ENCODE measurements at places on chromosomes 13 and 19.
A peak's percentile ranks its signal among the peaks of the same experiment; 100 is the strongest.

GRCh38 chr13:108574856-108575255, 54.6 kb upstream of the MYO16 start:
- no peak for DNase-seq

- no peak for DNase-seq
Observed at GRCh38 chr19:40759352-40759751, 8.3 kb downstream of the SNRPA start.

- DNase-seq = no peak
Observed at GRCh38 chr19:18541258-18541991, 1.9 kb downstream of the FKBP8 start.

GRCh38 chr19:29845574-29846176, 33.9 kb downstream of the CCNE1 start:
- peak; percentile 47 for DNase-seq

DNA sequence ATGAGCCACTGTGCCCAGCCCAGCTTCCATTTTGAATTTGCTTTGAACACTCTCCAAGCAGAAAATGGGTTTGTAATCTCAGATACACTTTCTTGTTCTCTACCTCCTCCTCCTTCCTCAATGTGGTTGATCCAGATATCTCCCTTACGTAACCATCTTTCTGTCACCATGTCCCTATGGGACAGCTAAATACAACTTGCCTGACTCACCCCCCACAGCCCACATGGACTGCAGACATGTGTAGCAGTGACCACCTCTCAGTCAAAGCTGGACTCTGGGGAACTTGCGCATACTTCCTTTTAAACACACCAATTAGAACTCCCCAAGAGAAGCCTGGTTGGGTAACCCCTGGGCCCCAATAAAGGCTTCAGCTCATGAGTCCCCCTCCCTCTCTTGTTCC, 10.8 kb upstream of the ZNF799 start:
- no peak for DNase-seq

- DNase-seq = no peak
Observed at GRCh38 chr13:36769126-36769525, 49.9 kb upstream of the RFXAP start.

- no peak for DNase-seq
Observed at GRCh38 chr19:20423381-20424197, 142.0 kb downstream of the ZNF737 start.

DNA sequence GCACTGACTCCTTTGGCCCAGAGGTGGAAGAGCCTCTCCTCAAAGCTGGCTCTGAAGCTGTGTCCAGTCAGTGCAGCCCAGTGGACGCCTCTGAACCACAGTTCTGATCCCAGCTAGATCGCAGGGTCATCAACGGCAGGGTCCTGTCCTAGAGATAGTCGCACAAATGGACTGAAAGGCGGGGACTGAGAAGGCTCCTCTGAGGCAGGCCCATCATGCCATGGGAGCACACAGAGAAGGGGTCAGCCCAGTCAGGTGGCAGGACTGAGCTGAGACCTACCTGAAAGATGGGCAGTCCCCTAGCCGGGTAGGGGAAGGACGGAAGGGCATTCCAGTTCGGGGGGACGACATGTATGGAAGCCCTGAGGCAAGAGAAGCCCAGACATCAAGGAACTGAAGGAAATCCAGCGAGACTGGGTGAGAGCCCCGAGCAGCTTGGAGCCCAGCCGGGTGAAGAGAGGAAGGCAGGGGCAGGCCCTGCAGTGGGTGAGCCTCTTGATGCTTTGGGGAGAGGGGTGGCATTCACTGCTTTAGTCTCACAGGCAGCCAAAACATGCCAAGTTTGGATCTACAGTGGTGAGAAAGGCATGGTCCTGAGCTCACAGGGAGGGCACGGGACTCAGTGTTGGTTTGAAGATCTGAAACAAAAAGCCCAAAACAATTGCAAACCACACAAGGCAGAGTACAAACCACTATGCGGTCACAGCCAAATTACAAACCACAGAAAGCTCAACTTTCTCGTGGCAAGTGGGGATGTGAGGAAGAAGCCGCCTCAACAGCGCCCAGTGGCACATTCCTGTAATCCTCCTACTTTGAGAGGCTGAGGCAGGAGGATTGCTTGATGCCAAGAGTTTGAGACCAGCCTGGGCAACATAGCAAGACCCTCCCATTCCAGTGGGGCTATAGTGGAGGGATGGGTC, 10.0 kb downstream of the CALM3 start:
- no peak for DNase-seq

GRCh38 chr19:32581705-32582179, 752 bp downstream of the PDCD5 start:
- no peak for DNase-seq

GRCh38 chr13:95745289-95745688, 68.3 kb downstream of the DNAJC3 start:
- no peak for DNase-seq

GRCh38 chr19:1045247-1045603, 5.3 kb downstream of the ABCA7 start:
- DNase-seq = no peak

- no peak for DNase-seq
Observed at GRCh38 chr19:7122701-7123100, 53.2 kb downstream of the ZNF557 start.

DNA sequence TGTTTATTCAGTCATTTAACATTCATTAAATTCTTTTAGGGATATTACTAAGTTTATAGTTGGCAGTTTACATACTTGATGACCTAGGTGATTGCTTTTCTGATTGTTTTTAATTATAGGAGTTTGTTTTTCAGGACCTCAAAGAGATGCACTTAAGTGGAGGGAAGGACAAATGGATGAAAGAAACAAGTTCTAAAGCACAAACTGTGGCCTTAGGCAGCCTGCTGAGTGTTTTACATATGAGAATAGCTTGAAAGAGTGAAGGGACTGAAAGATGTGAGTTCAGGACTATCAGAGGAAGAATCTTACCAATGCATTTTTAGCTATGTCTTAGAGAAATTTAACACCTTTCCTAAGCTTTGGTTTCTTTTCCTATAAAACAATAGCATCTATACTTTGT, 402.6 kb downstream of the KLF12 start:
- DNase-seq = no peak

- no peak for DNase-seq
Observed at GRCh38 chr13:19766591-19766990, 16.2 kb downstream of the PSPC1 start.

- DNase-seq = peak; percentile 43
Observed at GRCh38 chr19:35995048-35995993, at the start of gene SDHAF1. SDHAF1 (plus strand) TSS chr19:35995188; CDS start chr19:35995275, 87 bp downstream.

GRCh38 chr19:19463348-19464117, 51.8 kb downstream of the TSSK6 start:
- no peak for DNase-seq

DNA sequence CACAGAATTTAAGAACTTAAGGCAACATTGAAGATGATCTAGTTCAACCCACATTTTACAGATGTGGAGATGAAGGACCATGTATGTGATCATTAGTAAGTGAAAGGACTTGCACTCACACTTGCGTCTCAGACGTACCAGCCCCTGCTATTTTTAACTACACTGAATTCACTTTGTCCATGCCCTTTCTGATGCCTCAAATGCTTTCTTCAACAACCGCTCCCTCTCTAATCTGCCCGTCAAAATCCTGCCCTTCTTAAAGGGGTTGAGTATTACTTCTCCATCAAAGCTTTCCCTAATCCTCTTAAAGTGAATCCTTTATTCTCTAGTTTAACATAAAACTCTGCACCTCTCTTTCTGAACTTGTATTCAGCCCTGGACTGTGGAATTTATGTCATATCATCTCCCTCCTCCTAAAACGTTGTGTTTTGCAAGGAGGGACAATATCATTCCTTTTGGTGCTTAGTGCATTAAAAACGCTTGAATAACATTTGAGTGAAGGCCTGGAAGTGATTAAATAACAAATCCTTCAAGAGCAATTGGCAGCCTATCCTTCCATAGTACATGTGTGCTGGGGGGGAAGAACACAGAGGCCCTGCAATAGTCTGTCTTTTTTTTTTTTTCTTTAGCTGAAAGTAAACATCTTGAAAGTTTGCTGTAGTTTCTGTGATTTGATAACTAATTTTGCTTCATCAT, 493.3 kb downstream of the LMO7 start:
- no peak for DNase-seq

- DNase-seq = no peak
Observed at GRCh38 chr19:29724746-29725145, 9.7 kb upstream of the C19orf12 start.

DNA sequence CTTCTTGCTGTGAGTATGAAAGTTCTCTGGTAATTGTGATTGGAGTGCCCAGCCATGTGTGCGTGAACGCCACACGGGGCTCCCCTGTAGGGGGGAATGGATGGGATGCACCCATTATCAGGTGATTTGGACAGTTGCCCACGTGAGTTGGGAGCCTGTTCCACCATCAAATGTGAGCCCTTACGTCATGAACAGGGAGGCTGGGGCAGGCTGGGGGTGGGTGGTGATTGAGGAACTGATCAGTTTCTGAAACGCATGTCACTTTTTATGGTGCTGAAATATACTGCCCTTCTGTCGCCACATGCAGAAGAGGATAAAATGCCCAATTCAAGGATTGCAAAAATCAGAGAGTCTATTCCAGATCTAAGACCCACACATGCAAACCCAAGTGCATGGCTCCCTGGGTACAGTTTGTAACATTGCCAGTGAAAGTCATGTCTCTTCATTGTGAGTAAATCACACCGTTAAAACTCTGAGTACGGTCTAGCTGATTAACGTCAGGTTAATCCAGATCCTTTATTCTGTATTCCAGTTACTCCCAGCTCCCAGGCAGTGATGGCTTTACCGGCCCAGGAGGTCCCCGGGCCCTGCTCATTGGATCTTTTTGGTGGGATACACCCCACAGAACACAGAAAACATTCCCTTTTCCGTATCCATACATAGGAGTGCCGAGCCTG, 90.2 kb downstream of the RAB20 start:
- no peak for DNase-seq

DNA sequence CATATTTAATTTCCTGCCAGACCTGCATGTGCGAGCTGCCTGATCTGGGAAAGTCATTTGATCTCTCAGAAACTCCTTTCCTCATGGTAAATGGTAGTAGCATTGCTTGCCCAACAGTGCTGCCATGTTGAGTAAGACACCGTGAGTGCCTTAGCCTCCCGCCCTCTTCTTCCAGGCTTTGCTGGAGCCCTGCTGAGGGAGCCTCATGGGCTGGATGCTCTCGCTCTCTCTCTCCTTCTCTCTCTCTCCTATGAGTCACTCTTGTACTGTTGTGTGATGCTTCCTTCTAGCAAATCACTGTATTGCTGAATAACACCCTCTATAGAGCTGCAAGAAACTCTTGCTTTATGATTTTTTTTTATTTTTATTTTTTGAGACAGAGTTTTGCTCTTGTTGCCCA, 365.5 kb downstream of the UQCRFS1 start:
- DNase-seq = no peak

GRCh38 chr13:35621989-35622388, 145.5 kb upstream of the MAB21L1 start:
- no peak for DNase-seq

GRCh38 chr13:41312176-41312500, 1.1 kb downstream of the NAA16 start:
- peak; percentile 6 for DNase-seq

DNA sequence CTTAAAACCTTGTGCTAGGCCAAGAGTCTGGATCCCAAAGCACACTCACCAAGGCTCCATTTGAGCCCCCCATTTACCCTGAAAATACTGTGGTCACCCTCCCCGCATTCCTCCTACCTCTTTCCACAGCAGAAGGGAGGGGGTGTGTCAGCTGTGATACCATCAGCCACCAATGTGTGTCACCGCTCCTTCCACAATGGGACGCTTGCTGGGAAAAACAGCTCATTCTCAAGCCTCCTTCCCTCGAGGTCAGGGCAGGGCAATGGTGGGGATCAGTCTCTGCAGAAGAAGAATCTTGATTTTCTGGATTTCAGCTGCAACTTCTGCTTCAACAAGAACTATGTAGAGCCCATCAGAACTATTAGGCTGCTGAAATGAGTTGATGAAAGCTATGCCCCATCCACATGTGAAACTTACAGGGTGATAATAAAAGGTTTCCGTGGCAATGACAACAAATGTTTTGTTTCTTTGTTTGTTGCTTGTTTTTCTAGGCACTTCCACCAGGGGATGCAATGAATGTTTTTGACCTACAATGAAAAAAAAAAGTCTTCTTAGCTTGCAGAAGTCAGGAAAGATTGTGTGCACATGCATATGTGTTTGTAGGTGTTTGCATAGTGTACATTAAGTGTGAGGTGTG, 26.4 kb upstream of the ZNF507 start:
- DNase-seq = no peak

- no peak for DNase-seq
Observed at GRCh38 chr19:2503521-2504109, 27.7 kb downstream of the GADD45B start.

- no peak for DNase-seq
Observed at GRCh38 chr13:94172416-94172815, 307.1 kb downstream of the DCT start.

DNA sequence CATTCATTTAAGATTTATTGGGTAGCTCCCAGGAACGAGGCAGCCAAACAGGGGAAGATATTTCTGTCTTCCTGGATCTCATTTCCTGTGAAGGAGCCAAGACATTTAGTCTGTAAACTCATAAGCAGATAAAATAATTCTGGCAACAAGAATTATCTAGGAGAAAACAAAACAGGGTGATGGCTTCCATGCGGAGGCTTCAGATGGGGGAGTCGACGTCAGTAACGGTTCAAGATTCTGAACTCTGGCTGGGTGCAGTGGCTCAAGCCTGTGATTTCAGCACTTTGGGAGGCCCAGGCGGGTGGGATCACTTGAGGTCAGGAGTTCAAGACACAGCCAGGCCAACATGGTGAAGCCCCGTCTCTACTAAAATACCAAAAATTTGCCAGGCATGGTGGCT, 1.3 kb downstream of the GNA15 start:
- DNase-seq = no peak

GRCh38 chr19:1295169-1296012, 9.7 kb downstream of the EFNA2 start:
- DNase-seq = no peak

DNA sequence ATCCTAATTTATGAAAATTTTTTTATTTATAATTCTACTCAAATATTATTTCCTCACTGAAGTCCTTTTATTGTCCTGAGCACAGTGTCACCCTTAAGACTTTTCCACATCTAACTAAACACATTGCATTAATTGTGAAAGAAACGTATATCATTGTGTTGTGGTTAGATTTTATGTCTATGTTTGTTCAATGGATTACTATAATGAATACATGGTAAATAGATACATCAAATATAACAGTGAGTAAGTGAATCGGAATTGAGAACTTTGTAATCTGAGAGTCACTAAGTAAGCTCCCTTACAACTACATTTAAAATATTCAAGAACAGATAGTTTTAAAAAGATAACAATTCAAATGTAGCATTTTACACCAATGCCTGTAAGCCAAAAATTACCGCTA, 417.6 kb upstream of the PCDH20 start:
- no peak for DNase-seq
